Stimulated activated CD4-positive, alpha-beta T cell treated with anti-CD3 and anti-CD28 coated beads, TNF-alpha, amount 100 ng/mL, for 4 hours (primary cell): ENCODE measurements at places on chromosomes 6 and 20.

DNA sequence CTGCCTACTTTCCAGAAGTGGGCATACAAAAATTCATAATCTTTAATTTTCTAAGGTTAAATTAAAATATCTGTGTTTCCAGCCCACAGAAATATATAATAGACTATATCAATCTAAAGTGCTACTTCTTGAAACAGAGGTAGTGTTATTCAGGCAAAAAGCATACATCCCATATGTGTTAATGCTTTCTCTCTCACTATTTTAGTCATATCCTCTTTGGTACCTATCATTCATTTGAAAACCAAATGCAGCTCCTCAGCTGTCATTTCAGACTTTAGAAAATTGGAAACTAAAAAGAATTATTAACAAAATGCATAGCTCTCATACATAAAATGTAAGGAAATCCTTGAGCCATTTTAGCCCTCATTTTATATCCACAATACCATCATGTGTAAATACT, 925 bp downstream of the FHL5 start:
- no peak for DNase-seq

DNA sequence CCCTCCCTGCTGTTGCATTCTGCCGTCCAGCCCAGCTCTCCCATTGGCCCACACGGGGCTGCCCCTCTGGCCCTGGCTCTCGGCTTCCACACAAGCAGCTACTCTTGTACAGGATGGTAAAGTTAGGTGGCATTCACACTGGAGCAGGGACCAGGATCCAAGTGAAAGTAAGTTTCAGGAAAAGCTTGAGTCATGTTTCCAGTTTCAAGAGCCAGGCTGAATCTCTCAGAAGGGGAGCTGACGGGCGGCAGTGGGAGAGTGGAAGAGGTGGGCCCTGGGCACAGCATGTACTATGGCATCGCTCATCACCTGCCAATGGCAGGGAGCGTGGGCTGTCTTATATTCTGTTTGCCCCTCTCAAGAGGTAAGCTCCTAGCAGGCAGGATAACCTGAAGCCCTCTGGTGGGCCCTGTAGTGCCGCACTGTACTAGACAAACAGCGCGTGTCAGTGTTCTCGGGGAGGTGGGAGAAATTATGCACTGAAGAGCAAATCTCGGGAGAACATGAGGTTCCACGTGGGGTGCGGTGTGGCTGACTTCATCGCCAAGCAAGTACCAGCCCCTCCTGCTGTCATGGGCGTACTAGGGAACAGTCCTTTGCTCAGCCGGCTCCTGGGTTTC, 241.5 kb downstream of the NRN1 start:
- no peak for DNase-seq

DNA sequence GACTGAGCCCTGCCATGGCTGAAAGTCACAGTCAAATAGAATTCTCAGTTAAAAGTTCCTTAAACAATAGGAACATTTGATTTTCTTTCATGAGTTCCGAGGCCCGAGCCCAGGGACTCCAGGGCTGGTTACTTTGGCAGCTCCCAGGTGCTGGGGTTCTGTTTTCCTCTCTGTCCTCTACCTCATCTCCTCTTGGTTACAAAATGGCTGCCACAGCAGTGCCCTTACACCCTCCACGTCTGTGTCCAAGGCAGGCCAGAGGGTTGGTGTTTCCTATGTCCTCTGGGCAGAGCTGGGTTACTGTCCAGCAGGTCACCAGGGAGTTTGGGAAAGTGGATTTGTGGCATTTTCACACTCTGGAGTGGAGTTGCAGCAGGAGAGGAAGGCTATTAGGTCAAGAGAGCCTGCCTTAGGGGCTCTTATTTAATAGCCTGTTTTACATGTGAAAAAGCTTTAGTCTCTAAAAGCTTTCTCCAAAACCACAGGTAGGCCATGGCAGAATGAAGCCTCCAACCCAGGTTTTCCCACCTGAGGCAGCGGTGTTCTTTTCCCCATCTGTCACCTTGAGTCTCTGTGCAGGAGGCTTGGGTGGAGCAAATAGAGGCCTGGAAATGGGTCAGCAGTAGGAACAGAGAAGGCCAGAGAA, 111.0 kb downstream of the DTD1 start:
- DNase-seq, result no peak

- peak; percentile 83 for DNase-seq
Measured at GRCh38 chr6:27503436-27504030, 30.6 kb upstream of the ZNF184 start.

DNA sequence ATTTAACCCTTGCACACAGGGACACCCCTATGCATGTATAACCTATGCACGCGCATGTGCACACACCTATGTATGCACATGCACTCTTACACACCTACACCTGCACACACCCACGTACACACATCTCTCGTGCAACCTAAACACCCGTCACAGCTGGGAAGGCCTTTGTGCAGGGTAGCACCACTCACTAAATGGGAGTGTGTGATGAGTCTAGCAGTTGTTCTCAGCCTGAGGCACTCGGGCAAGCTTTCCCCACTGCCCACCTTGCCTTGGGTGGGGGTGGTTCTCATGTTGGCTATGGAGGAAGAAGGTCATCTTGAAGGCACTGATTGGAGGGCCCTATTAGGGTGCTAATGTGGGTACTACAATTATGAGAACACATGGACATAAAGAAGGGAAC, 85.8 kb downstream of the DLL1 start:
- no peak for DNase-seq

- no peak for DNase-seq
Measured at GRCh38 chr20:1335961-1336698, 7.2 kb upstream of the SDCBP2 start.

DNA sequence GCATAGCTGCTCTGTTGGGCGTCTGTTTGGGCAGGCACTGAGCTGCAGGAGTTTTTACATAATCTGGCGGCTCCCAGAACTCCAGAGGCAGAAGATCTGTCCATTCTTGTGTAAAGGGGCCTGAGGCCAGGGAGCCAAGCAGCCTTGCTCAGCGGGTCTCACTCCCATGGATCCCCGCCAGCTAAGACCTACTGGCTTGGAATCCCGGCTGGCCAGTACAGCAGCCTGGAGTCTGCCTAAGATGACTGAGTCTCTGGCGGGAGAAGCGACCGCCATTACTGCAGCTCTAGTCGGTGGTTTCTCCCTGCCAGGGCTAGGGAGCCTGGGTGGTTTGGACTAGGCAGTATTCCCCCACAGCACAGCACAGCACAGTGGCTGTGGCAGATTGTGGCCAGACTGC, 268.4 kb upstream of the SYNCRIP start:
- DNase-seq, result no peak

GRCh38 chr6:27726619-27727023, 185.6 kb downstream of the OR2B2 start:
- no peak for DNase-seq

DNA sequence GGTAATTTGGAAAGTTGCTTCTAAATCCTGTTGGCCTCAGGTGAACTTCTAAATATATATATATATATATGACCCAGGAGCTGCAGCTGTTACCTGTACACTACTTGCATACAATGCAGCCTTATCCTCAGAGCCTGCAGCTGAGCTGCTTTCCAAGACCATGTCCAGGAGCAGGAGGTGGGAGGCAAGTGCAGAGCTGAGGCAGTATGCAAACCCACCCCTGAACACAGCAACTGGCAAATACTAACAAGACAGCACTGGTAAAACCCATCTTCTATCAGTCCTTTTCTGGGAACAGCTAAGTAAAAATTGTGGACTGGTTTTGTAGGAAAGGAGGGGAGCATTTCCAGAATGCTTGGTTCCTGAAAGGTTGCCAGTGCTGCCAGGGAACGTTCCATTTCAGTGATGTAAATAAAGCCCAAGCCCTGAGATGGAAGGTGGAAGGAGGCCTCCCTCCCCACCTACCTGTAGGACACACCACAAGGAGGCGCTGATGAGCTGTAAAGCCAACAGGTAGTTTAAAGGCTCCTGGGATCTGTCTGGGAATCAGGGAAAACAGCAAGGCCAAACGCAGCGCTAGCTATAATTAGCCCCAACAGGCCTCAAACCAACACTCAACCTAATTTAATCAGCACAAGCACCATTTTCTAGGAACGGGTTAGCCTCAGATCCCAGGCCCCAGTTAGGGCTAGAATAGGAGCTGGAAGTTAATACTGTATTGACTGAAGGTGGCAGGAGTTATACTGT, 93.8 kb upstream of the MAP7 start:
- DNase-seq, result peak; percentile 58

- no peak for DNase-seq
Measured at GRCh38 chr20:19213946-19214490, 1.6 kb downstream of the SLC24A3 start.

- DNase-seq, result no peak
Measured at GRCh38 chr6:150053450-150053849, 15.5 kb downstream of the ULBP3 start.

- no peak for DNase-seq
Measured at GRCh38 chr6:63307581-63308246, 12.1 kb downstream of the LGSN start.

DNA sequence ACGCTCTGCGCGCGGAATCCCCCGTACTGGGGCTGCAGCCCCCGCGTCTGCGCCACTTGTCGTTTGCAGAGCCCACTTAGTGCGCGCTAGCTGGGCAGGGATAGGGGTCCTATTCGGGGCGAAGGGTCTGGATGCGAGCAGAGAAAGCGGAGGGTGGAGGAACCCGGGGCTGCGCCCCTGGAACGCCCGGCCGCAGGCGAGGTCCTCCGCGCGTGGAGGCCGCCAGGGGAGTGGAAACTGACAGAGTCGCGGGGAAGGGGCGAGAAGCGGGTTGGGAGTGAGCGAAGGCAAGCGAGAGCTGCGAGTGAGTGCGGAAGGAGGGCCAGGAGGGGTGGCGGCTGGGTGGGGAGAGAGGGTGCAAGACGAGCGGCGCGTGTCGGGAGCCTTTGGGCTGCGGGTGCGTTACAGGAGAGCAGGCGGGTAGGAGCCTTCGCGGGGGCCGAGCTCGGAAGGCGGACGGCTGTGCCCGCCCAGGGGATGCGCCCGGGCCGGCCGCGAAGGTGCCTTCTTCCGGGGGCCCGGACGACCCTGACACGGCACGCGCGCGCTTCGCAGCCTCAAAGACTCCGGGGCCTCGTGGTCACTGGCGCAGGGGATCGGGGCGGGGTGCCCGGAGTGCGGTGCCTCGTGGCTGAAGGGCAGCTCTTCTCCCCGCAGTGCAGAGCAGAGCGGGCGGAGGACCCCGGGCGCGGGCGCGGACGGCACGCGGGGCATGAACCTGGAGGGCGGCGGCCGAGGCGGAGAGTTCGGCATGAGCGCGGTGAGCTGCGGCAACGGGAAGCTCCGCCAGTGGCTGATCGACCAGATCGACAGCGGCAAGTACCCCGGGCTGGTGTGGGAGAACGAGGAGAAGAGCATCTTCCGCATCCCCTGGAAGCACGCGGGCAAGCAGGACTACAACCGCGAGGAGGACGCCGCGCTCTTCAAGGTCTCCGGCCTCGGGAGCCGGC, 1.2 kb downstream of the IRF4 start:
- no peak for DNase-seq

- DNase-seq, result no peak
Measured at GRCh38 chr6:31871046-31871659, 7.6 kb downstream of the SLC44A4 start.

DNA sequence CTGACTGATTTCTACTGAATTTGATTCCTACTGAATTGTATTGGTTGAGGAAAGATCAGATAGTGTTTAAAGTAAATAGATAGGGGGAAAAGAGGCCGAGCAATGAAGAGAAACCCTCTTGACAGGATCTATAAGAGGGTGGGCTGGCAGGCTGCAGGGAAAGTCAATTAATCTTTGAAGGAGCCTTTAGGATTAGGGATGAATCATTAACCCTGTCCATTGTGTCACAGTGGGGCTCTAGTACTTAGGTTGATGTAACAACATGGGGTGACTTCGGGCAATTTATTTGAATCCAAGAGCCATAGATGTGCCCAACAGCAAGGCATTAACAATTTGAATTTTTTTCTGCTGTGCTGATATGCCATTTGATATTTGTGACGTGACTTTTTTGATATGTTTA, 7.5 kb downstream of the RFX6 start:
- no peak for DNase-seq

DNA sequence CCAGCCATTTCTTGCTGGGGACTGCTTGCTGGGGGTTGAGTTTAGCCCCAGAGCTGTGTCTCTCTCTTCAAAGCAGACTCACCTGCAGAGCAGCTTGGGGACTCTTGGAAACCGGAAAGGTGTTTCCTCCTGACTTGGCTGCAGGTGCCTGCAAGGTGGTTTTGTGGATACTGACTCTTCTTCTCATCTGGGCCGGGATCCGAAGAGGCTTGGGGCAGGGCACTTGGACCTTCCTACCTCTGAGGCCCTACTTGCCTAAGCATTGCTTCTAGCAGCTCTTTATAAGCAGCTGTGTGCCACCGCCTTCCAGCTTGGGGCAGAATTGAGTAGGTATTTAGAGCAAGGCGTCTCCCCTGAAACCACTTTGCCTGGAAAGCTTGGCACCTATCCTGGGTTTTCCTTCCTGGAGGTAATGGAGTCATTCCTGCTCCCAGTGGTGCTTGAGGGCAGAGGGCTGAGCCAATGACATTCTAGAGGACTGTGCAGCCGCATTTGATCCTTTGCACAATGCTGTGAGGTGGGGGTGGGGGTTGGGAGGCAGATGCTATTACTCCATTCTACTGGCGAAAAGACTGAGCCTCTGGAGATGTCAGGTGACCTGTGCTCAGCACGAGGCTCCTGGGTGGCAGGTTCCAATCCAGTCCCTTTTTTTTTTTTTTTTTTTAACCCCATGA, 3.4 kb upstream of the CTSZ start:
- no peak for DNase-seq

DNA sequence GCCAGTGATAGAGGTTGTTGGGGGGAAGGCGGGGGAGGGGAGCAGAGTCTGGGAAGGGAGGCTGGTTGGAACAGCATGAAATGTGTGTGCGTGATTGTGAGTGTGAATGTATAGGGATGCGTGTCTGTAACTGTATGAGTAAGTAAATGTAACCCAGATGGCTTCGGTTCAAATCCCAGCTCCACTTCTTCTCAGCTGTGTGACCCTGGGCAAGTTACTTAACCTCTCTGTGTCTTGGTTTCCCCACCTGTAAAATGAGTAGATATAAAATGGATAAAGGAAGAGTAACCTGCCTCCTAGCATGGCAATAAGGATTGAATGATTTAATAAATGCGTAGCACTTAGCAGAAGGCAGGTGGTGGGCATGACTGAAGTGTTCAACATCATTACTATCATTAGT, 24.1 kb downstream of the MAFB start:
- DNase-seq, result no peak

DNA sequence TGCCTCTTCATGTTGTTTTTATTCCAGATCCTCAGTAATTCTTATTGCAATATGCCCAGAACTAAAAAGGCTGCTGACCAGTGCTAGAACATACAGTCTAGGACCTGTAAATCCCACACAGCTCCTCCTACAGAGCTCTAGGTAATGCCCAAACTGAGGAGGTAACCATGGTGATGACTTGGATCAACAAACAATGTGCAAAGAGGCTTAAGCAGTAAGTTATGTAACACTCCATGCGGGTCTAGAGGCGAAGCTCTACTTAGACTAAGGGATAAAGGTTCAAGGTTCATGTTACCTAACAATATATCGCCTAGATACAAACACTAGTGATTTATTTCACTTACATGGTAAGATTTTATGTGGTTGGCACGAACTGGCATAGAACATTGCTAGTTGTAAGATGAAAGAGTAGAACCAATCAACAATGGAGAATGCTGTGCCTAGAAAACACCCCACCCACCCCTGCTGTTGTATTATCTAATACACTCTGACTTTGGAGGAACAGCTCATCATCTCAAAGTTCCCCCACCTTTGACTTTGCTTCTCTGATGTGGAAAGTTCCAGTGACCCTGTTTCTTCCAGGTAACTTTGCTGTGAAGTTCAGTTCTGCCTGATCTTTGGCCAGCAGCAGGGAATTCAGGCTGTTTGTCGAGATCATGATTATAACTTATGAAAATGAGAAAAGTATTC, 242.4 kb downstream of the ALDH8A1 start:
- DNase-seq, result no peak

- DNase-seq, result no peak
Measured at GRCh38 chr20:37152284-37152683, 26.8 kb upstream of the RPN2 start.
